ENCODE measurements at places on chromosomes 7 and 10. TPM values are rescaled to one million over a fixed set of nuclear protein-coding genes. Genes with fewer than 3 reads are reported as not detected.

The MEOX2 gene
- total RNA-seq, result not detected

The CSGALNACT2 gene
- total RNA-seq, result 52.3 TPM

- H3K27me3 ChIP-seq, result no peaks in the 10 kb centered on the region
- H3K4me3 ChIP-seq, result no peak overlapping the region
- H3K36me3 ChIP-seq, result no peaks in the 10 kb centered on the region
These were observed 282.1 kb downstream of the CXCL12 start for GRCh38 chr10:44102726-44103255.

The PSD gene
- total RNA-seq, result 8.2 TPM

DNA sequence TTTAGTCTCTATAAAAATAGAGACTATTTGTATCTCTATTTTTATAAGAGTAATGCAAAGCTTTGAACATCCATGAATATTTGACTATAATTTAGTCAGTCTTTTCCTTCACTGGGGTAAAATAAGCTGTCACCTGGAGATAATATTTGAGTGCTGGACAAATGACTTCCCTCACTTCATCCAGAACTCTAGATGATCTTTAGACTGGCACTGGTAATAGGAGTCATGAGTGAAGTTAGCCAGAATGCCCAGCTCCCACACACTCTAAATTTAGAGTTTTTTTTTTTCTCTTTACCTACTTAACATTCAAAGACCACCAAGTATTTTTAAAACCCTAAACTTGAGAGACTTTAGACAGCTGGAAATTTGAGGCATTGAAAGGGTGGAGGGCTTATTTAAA lies 100.7 kb downstream of the LSMEM1 start:
- H3K27ac ChIP-seq, result no peak overlapping the region
- no peak overlapping the region for H3K4me3 ChIP-seq
- DNase-seq, result no peak
- no peaks in the 10 kb centered on the region for H3K27me3 ChIP-seq
- no peaks in the 10 kb centered on the region for H3K4me1 ChIP-seq

GRCh38 chr10:71237843-71238623 lies 25.7 kb downstream of the UNC5B start:
- no peaks in the 10 kb centered on the region for H3K27me3 ChIP-seq
- H3K27ac ChIP-seq, result no peak overlapping the region
- H3K4me3 ChIP-seq, result no peak overlapping the region
- no peaks in the 10 kb centered on the region for H3K36me3 ChIP-seq

DNA sequence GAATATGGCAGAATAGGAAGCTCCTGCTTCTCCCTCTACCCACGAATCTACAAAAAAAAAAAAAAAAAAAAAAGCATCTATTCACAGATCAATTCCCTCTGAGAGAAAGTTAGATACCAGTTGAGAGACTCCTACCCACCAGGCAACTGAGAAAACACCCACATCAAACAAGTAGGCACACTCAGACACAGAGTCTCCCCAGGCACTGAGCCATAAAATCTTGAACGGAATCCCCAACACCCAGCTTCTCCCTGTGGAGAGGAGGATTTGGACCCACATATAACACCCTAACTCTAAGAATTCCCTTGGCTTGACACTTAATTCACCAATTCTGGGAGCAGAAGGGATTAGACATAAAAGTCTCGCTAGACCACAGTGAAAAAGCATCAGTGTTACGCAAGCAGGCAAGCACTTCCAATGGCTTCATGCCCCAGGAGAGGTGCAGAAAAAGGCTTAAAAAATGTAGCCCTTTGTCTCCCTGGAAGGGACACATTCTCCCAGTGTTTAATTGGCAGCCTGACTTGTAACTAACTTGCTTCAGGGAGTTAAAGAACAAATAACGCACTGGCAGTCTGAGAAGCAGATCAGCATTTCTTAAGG lies 192.2 kb downstream of the ELAPOR2 start:
- H3K27ac ChIP-seq, result no peak overlapping the region
- no peaks in the 10 kb centered on the region for H3K27me3 ChIP-seq
- no peak overlapping the region for H3K4me3 ChIP-seq
- no peaks in the 10 kb centered on the region for H3K36me3 ChIP-seq
- DNase-seq, result no peak

The SDK1 gene
- total RNA-seq, result 2.5 TPM

The KCNMA1 gene
- total RNA-seq, result not detected

GRCh38 chr10:23918090-23918723 lies 290.7 kb upstream of the KIAA1217 start:
- H3K4me3 ChIP-seq, result no peak overlapping the region
- no peaks in the 10 kb centered on the region for H3K36me3 ChIP-seq
- H3K4me1 ChIP-seq, result no peaks in the 10 kb centered on the region

The PRF1 gene
- 8.1 TPM for total RNA-seq

- DNase-seq, result no peak
- H3K4me1 ChIP-seq, result no peaks in the 10 kb centered on the region
- no peaks in the 10 kb centered on the region for H3K36me3 ChIP-seq
- no peak overlapping the region for H3K27ac ChIP-seq
- H3K4me3 ChIP-seq, result no peak overlapping the region
These were observed 122.9 kb upstream of the GLI3 start for GRCh38 chr7:42359946-42360345.

DNA sequence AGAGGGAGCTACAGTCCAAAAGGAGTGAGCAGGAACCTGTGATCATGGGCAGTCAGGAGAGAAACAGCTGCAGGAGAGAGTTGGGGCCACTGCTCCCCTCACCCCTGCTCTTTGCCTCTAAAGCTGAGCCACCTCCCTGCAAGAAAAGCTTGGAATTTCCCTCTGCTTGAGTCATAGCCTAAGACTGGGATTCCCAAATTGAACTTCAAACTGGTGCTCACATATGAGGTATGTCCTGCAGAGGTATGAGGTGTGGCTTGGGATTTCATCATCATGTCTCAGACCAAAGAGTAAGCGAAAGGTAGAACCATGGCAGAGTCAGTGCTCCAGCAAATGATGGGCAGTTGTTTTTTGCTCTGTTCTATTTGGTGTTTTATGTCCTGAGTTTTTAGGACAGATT lies 237.1 kb upstream of the NRP1 start:
- H3K4me1 ChIP-seq, result no peaks in the 10 kb centered on the region
- DNase-seq, result no peak
- H3K36me3 ChIP-seq, result no peaks in the 10 kb centered on the region
- H3K27me3 ChIP-seq, result no peaks in the 10 kb centered on the region
- no peak overlapping the region for H3K4me3 ChIP-seq
- H3K27ac ChIP-seq, result no peak overlapping the region

The ARHGAP22 gene
- total RNA-seq, result 0.60 TPM

GRCh38 chr7:150735596-150736358 lies 1.4 kb upstream of the GIMAP5 start:
- DNase-seq, result no peak
- H3K4me3 ChIP-seq, result peak overlapping the region; percentile 84
- peaks cover 25% of the 10 kb centered on the region for H3K36me3 ChIP-seq
- H3K27ac ChIP-seq, result peak overlapping the region; percentile 82
- peaks cover 56% of the 10 kb centered on the region for H3K4me1 ChIP-seq
- no peaks in the 10 kb centered on the region for H3K27me3 ChIP-seq

The CLRN3 gene
- not detected for total RNA-seq

The OR6V1 gene
- total RNA-seq, result not detected

- peak overlapping the region; percentile 28 for H3K27ac ChIP-seq
- H3K4me3 ChIP-seq, result no peak overlapping the region
- peaks cover 5% of the 10 kb centered on the region for H3K36me3 ChIP-seq
- H3K27me3 ChIP-seq, result no peaks in the 10 kb centered on the region
- H3K4me1 ChIP-seq, result peaks cover 57% of the 10 kb centered on the region
These were observed 4.2 kb upstream of the UPP1 start for GRCh38 chr7:48084727-48085432.

GRCh38 chr7:16729541-16729940 lies 24.0 kb upstream of the TSPAN13 start:
- H3K27ac ChIP-seq, result no peak overlapping the region
- DNase-seq, result no peak
- H3K27me3 ChIP-seq, result no peaks in the 10 kb centered on the region
- H3K4me3 ChIP-seq, result no peak overlapping the region
- no peaks in the 10 kb centered on the region for H3K4me1 ChIP-seq

GRCh38 chr10:68997211-68997610 lies 8.6 kb downstream of the KIFBP start:
- H3K27me3 ChIP-seq, result no peaks in the 10 kb centered on the region
- peaks cover 8% of the 10 kb centered on the region for H3K4me1 ChIP-seq
- H3K27ac ChIP-seq, result peak overlapping the region; percentile 13
- no peak for DNase-seq
- H3K36me3 ChIP-seq, result no peaks in the 10 kb centered on the region

GRCh38 chr7:8618441-8619070 lies 185.1 kb downstream of the NXPH1 start:
- no peak overlapping the region for H3K27ac ChIP-seq
- no peaks in the 10 kb centered on the region for H3K27me3 ChIP-seq
- no peak for DNase-seq

DNA sequence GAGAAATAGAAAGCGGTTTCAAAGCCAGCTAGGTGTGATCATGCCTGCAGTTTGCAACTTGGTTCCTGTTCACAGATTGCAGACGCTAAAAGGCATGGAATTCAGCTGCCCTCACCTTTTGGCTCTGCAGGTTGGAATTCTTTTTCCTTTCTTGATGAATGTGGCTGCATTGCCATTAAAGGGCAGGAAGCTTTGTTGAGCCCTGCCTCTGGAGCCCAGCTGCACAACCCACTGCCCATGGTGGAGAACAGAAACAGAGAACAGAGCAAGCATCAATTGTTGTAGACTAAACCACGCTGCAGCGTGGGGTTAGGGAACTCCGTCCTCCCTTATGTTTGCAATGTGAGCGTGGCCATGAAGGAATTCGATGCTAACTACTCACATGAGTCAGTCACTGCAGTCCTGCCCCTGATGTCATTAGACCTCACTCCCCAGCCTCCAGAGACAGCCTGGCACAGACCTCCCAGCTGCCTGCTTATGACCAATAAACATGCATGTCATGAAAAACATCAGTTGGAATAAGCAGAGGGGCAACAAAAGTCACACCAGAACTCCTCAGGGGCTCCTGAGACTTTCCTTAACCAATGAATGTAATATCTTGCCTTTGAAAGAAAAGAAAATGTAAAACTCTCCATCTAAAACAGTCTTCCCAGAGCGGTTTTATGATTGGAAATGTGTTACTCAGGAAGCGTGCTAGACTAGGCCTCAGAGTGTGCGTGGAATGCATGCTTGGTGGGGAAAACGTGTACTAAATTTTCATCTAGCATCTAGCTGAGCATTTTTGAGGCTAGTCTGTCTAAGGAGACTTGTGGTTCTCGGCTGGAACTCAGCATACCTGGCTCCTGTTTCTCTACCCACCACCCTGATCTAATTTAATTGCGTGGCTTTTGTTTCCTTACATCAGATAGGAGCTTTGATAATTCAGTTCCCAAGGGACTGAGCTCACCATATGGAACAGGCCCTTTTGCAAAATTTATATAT lies 232.2 kb downstream of the KIAA1217 start:
- no peak overlapping the region for H3K27ac ChIP-seq
- no peaks in the 10 kb centered on the region for H3K27me3 ChIP-seq
- H3K36me3 ChIP-seq, result no peaks in the 10 kb centered on the region

- no peak overlapping the region for H3K27ac ChIP-seq
- no peaks in the 10 kb centered on the region for H3K27me3 ChIP-seq
- no peak overlapping the region for H3K4me3 ChIP-seq
- H3K36me3 ChIP-seq, result peaks cover 23% of the 10 kb centered on the region
- no peak for DNase-seq
These were observed 29.2 kb downstream of the PRKAG2 start for GRCh38 chr7:151847681-151848081.

- H3K4me1 ChIP-seq, result no peaks in the 10 kb centered on the region
- no peak for DNase-seq
- H3K4me3 ChIP-seq, result no peak overlapping the region
- no peaks in the 10 kb centered on the region for H3K36me3 ChIP-seq
- H3K27ac ChIP-seq, result no peak overlapping the region
These were observed 136.0 kb downstream of the GALNT17 start for GRCh38 chr7:71267734-71268469.

The MRPL43 gene
- total RNA-seq, result 38.7 TPM

DNA sequence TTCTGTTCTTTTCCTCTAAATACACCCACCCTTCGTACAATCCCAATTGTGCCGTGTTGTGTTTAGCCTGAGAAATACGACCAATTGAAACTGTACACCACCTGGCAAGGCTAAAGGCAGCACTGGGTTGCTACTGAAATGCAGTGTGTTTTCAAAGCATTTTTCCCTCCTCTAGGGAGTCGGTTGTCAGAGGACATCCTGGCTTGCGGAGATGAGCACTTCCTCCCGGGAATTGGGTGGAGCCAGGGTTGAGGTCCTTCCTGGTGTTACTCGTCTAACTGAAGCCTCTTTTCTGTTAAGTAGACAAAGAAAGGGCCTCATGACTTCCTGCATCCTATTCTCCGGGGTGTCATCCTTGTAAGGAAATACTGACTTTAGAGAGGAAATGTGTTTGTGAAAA lies 133.5 kb downstream of the MTPAP start:
- no peaks in the 10 kb centered on the region for H3K4me1 ChIP-seq
- H3K27ac ChIP-seq, result no peak overlapping the region
- no peaks in the 10 kb centered on the region for H3K36me3 ChIP-seq
- no peak overlapping the region for H3K4me3 ChIP-seq
- no peak for DNase-seq
- H3K27me3 ChIP-seq, result no peaks in the 10 kb centered on the region

DNA sequence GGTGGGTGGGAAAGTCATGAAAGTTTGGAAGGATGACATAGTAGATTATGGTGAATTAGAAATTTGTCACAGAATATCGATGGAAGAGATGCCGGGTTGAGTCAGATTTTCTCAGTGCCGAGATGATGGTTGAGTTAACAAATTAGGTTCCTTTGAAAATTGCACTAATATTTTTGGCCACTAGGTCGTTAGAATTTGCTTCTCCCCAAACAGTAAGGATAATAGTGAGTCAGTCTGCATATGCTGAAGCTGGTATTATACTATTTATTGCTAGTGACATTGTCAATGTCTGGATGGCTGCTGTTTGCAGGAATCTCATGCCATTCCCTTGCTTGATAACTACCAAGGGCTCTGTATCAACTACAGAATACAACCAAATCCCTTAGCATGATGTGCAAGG lies 37.7 kb upstream of the MINDY3 start:
- H3K36me3 ChIP-seq, result no peaks in the 10 kb centered on the region
- no peak overlapping the region for H3K4me3 ChIP-seq
- no peak for DNase-seq
- H3K27me3 ChIP-seq, result no peaks in the 10 kb centered on the region
- H3K4me1 ChIP-seq, result no peaks in the 10 kb centered on the region

The ATOH7 gene
- not detected for total RNA-seq

- no peaks in the 10 kb centered on the region for H3K36me3 ChIP-seq
- H3K4me3 ChIP-seq, result no peak overlapping the region
- no peaks in the 10 kb centered on the region for H3K27me3 ChIP-seq
- DNase-seq, result no peak
- H3K4me1 ChIP-seq, result no peaks in the 10 kb centered on the region
These were observed 18.3 kb upstream of the PRKAR2B start for GRCh38 chr7:107026166-107026565.

GRCh38 chr10:91409869-91410637 lies at the start of gene HECTD2:
TSS of gene HECTD2 (plus strand) at chr10:91410344. CDS start at chr10:91410439, 95 bp downstream.
- H3K4me1 ChIP-seq, result peaks cover 8% of the 10 kb centered on the region
- no peaks in the 10 kb centered on the region for H3K36me3 ChIP-seq
- H3K27me3 ChIP-seq, result no peaks in the 10 kb centered on the region
- H3K4me3 ChIP-seq, result peak within 1 kb of the TSS; percentile 83
- H3K27ac ChIP-seq, result peak within 1 kb of the TSS; percentile 88

- no peaks in the 10 kb centered on the region for H3K4me1 ChIP-seq
- no peaks in the 10 kb centered on the region for H3K27me3 ChIP-seq
- H3K36me3 ChIP-seq, result no peaks in the 10 kb centered on the region
- DNase-seq, result no peak
- H3K4me3 ChIP-seq, result no peak overlapping the region
These were observed 105.8 kb downstream of the BAMBI start for GRCh38 chr10:28783087-28783486.

The HABP2 gene
- not detected for total RNA-seq

- no peak overlapping the region for H3K4me3 ChIP-seq
- no peaks in the 10 kb centered on the region for H3K27me3 ChIP-seq
- H3K27ac ChIP-seq, result no peak overlapping the region
- no peaks in the 10 kb centered on the region for H3K4me1 ChIP-seq
These were observed 19.6 kb downstream of the CSTF2T start for GRCh38 chr10:51679841-51680240.

- H3K36me3 ChIP-seq, result no peaks in the 10 kb centered on the region
- DNase-seq, result no peak
- H3K27me3 ChIP-seq, result no peaks in the 10 kb centered on the region
These were observed 188.6 kb downstream of the ETV1 start for GRCh38 chr7:13800694-13801448.
